ENCODE measurements at places on chromosomes 6 and 20.

- H3K27me3 ChIP-seq, result peaks cover 8% of the 10 kb centered on the region
- DNase-seq, result no peak
- no peaks in the 10 kb centered on the region for H3K4me1 ChIP-seq
- no peak overlapping the region for H3K27ac ChIP-seq
- no peak overlapping the region for H3K4me3 ChIP-seq
- peaks cover 3% of the 10 kb centered on the region for H3K36me3 ChIP-seq
Observed at GRCh38 chr6:38738261-38738660, 23.1 kb downstream of the DNAH8 start.

DNA sequence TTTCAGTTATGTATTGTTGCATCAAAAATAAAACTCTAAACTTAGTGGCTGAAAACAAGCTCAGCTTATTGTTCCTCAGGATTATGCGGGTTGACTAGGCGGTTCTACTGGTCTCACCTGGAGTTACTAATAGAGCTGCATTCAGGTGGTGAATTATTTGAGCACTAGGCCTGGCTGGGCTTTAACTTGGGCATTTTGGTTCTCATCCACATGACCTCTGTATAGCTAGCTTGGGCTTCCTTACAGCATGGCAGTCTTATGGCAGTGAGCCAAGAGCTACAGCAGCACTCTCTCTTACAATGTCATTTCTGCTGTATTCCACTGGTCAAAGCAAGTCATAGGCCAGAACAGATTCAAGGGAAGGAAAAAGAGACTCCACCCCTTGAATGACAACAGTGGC lies 1.6 kb downstream of the PGBD1 start:
- peaks cover 21% of the 10 kb centered on the region for H3K36me3 ChIP-seq
- DNase-seq, result no peak
- H3K27ac ChIP-seq, result no peak overlapping the region
- H3K4me3 ChIP-seq, result peak overlapping the region; percentile 96

- DNase-seq, result no peak
- peaks cover 24% of the 10 kb centered on the region for H3K4me1 ChIP-seq
Observed at GRCh38 chr6:27295301-27296079, 16.6 kb downstream of the POM121L2 start.

DNA sequence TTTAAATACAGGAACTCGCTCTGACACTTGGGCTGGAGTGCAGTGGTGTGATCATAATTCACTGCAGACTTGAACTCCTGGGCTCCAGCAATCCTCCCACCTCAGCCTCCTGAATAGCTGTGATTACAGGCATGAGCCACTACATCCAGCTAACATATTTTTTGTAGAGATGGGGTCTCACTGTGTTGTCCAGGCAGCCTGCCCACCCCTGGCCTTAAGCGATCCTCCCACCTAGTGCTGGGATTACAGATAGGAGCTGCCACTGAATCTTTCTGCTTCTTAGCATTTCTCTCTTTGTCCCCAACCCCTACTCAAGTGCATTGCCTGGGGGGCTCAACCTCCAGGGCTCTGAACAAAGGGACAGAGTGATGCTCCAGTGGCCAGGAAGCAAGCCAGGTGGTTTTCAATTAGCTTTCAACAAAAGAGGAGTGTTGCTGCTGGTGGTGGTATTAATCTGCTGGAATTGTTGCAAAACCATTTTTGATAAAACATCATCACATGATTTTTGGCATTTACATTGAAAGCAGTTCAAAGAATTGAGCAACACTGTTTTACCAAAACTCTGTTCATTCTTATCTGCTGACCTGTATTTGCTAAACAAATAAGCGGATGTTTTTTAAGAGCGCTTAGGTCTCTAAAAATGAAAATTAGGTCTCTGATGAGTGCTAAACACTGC lies 40.4 kb upstream of the BPIFA2 start:
- no peak overlapping the region for H3K4me3 ChIP-seq
- DNase-seq, result no peak
- H3K36me3 ChIP-seq, result no peaks in the 10 kb centered on the region
- H3K27me3 ChIP-seq, result peaks cover 37% of the 10 kb centered on the region
- no peak overlapping the region for H3K27ac ChIP-seq

- peak; percentile 70 for DNase-seq
- peaks cover 15% of the 10 kb centered on the region for H3K36me3 ChIP-seq
- peak overlapping the region; percentile 98 for H3K4me3 ChIP-seq
- peaks cover 18% of the 10 kb centered on the region for H3K4me1 ChIP-seq
- H3K27ac ChIP-seq, result peak overlapping the region; percentile 96
- no peaks in the 10 kb centered on the region for H3K27me3 ChIP-seq
Observed at GRCh38 chr6:17393892-17394631, 667 bp downstream of the CAP2 start.

- no peaks in the 10 kb centered on the region for H3K27me3 ChIP-seq
- no peak overlapping the region for H3K4me3 ChIP-seq
- no peak for DNase-seq
- no peaks in the 10 kb centered on the region for H3K4me1 ChIP-seq
- no peaks in the 10 kb centered on the region for H3K36me3 ChIP-seq
Observed at GRCh38 chr6:54193560-54193959, 82.3 kb downstream of the MLIP start.

DNA sequence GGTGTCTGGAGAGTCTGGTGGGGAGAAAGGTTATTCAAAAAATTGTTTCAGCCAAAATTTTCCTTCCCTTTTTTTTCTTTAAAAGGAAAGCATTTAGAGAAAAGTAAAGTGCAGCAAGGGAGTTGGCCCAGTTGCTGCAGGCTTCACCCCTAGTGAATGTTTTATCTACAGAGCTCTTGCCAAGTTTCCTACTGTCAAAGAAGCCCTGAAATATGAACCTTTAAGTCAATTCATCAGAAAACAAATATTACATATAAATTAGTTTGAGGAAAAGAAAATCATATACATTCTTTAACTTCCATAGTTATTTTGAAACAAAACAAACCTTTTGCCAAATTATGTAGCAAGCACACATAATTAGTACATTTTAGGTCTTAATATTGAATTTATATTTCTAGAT lies 25.0 kb upstream of the HMGCLL1 start:
- H3K27me3 ChIP-seq, result no peaks in the 10 kb centered on the region
- DNase-seq, result no peak
- no peaks in the 10 kb centered on the region for H3K4me1 ChIP-seq
- H3K4me3 ChIP-seq, result no peak overlapping the region
- no peaks in the 10 kb centered on the region for H3K36me3 ChIP-seq

GRCh38 chr20:37192137-37192854 lies 12.9 kb upstream of the MROH8 start:
- H3K27ac ChIP-seq, result peak overlapping the region; percentile 79
- peaks cover 28% of the 10 kb centered on the region for H3K4me1 ChIP-seq
- DNase-seq, result peak; percentile 79
- peaks cover 21% of the 10 kb centered on the region for H3K36me3 ChIP-seq
- H3K4me3 ChIP-seq, result no peak overlapping the region
